ENCODE measurements at places on chromosomes 13 and 19.

GRCh38 chr13:29170436-29171082 is 350.4 kb downstream of the MTUS2 start:
- no peak for DNase-seq

- DNase-seq = no peak
These were observed 209.2 kb downstream of the TSHZ3 start for GRCh38 chr19:31139871-31140505.

- peak; percentile 50 for DNase-seq
These were observed at the start of gene LAIR1 for GRCh38 chr19:54364775-54365257. Gene LAIR1, minus strand, starts transcription at chr19:54364931. Its CDS starts 127 bp downstream, at chr19:54364804.

GRCh38 chr19:20038358-20039202 is 725 bp downstream of the ZNF682 start:
- DNase-seq = no peak

- DNase-seq = no peak
These were observed 330.8 kb downstream of the TBC1D4 start for GRCh38 chr13:75151081-75151643.

DNA sequence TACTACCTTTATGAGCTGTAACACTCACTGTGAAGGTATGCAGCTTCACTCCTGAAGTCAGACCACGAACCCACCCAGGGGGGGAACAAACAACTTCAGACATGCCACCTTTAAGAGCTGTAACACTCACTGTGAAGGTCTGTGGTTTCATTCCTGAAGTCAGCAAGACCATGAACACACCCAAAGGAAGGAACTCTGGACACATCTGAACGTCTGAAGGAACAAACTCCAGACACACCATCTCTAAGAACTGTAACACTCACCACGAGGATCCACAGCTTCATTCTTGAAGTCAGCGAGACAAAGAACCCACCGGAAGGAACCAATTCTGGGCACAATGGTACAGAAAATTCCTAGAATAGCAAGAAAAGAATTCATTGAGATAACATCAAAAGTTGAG is 1796.5 kb upstream of the MIR17HG start:
- DNase-seq = no peak

GRCh38 chr13:38391341-38391740 is 41.7 kb downstream of the UFM1 start:
- no peak for DNase-seq

- DNase-seq = no peak
These were observed 52.2 kb downstream of the WDFY2 start for GRCh38 chr13:51636349-51636890.

- no peak for DNase-seq
These were observed at the start of gene TNFRSF19 for GRCh38 chr13:23570099-23570920. Gene TNFRSF19, plus strand, starts transcription at chr13:23570412. Its CDS starts 19,772 bp downstream, at chr13:23590184.

GRCh38 chr13:50842990-50843256 is 569 bp downstream of the DLEU7 start:
- DNase-seq = no peak

DNA sequence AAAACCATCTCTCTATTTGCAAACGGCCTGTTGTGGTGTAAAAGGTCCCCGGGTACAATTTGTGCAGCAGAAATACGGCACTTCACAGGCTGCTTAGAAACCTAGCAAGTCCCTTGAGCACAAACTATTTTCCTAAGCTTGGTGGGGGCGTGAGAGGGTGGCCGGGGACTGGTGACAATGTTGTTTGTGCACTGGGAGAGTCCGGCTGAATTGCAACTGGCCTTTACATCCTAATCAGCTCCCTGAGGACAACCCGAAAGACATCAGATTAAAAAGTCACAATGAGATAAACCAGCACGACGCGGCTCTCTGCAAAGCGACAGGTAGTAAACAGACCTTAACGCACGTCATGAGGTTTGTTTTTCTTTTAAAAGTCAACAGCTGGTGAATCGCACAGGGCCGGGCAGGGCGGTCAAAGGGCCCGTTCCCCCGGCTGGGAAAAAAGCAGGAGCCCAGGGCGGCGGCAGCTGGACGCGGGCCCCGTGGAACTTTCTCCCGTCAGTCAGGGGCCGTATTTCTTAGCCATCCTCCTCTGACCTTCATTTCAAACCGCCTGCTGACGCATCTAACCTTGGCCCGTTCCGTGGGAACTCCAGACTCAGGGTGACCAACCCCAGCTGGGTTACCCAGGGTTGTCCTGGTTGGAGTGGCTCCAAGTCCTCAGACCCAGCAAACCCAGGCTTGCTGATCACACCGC is 112.3 kb downstream of the GADD45B start:
- DNase-seq = no peak

DNA sequence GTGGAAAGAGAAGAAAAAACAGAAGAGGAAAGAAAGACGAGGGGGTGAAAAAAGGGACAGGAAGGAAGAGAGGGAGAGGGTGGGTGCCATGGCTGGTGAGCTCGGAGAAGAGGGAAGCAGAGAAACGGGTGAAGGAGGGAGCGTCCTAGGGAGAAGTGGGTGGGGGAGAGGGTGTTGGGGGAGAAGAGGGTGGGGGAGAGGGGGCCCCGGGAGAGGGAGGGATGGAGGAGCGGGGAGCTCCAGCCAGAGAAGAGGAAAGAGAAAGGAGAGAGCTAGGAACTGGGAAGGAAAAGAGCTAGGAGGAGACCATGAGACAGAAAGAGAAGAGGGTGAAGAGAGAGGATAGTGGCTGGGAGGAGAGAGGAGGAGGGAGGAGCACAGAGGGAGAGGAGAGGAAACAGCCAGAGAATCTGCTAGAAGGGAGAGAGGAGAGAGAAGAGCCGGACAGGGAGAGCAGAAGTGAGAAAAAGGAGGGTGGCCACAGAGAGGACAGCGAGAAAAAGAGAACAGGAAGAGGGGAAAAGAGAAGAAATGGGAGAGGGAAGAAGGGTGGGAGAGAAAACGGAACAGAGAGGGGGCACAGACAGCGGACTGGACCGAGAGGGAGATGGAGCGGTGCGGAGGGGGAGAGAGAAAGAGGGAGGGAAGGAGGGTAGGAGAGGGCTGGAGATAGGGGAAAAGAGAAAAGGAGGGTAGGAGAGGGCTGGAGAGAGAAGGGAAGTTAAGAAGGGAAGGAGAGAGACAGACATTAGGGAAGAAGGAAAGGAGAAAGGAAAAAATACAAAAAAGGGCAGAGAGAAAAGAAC is 11.9 kb upstream of the GARIN5A start:
- no peak for DNase-seq

- peak; percentile 35 for DNase-seq
These were observed 221.9 kb downstream of the LIG4 start for GRCh38 chr13:107993239-107993949.

GRCh38 chr19:56199687-56200086 is 2.1 kb upstream of the ZSCAN5B start:
- DNase-seq = no peak

- no peak for DNase-seq
These were observed 8.7 kb upstream of the KLF2 start for GRCh38 chr19:16315825-16316505.

DNA sequence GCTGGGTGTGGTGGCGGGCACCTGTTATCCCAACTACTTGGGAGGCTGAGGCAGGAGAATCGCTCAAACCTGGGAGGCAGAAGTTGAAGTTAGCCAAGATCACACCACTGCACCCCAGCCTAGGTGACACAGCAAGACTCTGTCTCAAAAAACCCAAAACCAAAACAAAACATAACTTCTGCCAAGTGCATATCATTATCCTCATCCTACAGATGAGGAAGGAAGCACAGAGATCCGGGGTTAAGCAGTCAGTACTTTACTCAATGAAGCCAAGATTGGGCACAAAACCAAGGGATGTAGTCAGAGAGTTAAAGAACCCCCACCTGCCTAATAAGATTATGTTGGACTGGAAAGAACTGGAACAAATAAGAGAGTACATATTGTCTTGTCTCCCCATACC is 5.5 kb upstream of the TMTC4 start:
- DNase-seq = no peak

Measured in T-helper 2 cell (primary cell).